ENCODE measurements at places on chromosomes 2 and 18.

DNA sequence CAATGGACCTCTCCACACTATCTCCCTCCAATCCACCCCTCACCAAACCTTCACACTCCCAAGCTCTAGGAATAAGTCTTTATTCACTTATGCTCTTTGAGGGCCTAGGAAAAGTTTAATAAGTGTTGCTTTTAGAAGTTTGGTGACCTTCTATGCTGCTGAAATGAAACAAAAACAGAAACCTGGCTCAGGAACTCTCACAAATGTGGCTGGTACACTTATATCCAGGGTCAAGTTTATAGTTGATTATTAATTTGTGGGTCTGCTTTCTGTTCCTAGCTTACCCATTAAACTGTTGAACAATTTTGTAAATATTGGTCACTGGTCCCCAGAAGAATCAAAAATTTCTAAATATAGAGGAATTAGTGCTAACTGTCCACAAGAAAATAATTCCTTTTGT lies 14.2 kb upstream of the ANKRD44 start:
- DNase-seq, result no peak

- DNase-seq, result no peak
Observed at GRCh38 chr2:224379986-224380385, 21.9 kb downstream of the FAM124B start.

GRCh38 chr18:23719634-23720201 lies 30.5 kb downstream of the LAMA3 start:
- DNase-seq, result no peak

- DNase-seq, result no peak
Observed at GRCh38 chr2:221197225-221197856, 374.8 kb downstream of the EPHA4 start.

- DNase-seq, result no peak
Observed at GRCh38 chr2:235852526-235852920, 315.7 kb downstream of the GBX2 start.

DNA sequence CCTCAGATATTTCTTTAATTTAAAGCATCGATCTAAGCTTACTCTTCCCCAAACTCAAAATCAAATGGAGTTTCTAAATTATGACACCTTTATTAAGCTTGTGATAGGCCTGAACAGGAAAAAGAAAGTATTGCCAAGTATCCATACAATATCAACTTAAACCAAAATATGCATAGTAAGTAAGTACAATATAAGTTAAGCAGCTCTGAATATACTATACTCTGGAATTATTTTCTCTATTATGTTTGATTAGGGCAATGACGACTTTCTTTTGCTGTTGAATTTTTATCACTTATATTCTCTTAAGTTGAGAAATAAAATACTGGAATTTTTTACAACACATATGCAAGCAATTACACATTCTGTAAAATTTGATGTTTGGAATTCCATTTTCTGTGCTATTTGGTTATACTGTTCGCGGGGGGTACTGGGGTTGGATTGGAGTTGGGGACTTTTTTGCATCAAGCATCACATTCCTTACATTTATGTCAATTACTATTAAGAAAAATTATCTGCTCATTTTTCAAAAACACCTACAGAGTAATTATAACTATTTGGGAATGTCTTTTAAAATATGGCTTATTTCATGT lies 2.2 kb downstream of the COL5A2 start:
- DNase-seq, result no peak

- DNase-seq, result no peak
Observed at GRCh38 chr2:163389838-163390237, 346.0 kb downstream of the FIGN start.

GRCh38 chr2:157254041-157254440 lies 3.5 kb upstream of the GALNT5 start:
- DNase-seq, result no peak

GRCh38 chr18:27400001-27400400 lies 214.9 kb upstream of the CHST9 start:
- DNase-seq, result no peak

DNA sequence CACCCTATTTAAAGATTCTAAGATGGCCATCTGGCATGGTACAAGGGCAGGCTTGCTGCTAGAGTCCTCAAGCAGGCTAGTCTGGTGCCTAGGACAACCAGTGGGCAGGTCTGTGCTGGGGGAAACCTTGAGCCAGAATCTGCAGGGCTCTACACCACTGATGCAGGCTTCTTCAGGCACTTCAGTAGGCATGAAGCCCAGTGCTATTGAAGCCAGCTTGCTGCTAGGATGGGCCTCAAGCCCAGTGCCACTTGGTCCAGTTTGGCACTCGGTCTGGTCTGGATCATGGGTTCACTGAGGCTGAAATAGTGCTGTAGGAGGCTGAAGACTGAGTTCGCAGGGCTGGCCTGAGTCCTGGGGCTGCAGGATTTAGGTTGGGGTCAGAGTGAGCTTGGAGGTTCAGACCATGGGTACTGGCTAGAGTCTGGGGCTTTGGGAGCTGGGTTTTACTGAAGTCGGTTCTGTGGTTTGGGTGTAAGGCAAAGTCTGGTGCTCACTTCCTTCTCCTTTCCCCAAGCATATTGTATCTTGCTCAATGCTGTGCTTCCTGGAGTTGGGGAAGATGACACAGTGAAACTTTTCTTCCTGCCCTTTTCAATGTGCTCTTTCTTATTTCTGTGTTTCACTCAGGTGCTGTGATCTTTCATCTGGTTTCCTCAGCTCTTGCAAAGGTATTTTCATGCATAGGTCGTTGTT lies 41.2 kb downstream of the SP100 start:
- DNase-seq, result peak; percentile 28

GRCh38 chr2:198054299-198054698 lies 249.9 kb downstream of the PLCL1 start:
- DNase-seq, result no peak

DNA sequence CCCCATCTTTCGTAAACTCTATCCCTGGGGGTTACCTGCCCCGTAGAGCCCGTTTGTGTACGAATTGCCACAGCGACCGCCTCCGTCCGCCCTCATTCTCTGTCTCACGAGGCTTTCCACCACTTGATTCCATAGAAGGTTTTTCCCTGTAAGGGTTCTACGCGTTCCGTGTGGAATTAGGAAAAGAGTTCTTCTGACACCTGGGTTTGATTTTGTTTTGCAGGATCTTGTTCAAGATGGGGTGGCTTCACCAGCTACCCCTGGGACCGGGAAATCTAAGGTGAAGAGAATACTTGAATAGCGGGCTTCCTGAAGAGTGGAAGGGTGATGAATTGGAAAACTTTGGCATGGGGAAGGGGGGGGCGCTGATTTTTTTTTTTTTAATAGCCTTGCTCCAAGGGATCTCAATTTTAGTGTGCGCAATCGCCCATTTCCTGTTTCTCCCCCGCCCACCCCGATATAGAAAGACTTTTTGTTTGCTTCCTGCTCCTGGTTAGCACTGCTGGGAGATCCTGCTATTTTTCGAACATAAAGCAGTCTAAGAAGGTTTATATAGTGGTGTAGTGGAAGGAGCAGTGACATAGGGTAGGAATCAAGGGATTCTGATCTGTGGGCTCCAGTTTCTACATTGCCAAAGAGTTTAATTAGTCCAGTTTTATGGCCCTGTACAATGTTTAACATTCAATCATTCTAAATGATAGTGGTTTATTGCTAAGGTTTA lies 564 bp downstream of the GCC2 start:
- no peak for DNase-seq

- DNase-seq, result peak; percentile 26
Observed at GRCh38 chr18:70288851-70289328, at the start of gene SOCS6. SOCS6 (plus strand) TSS chr18:70289045; CDS start chr18:70324669, 35,624 bp downstream.

GRCh38 chr18:4405965-4406364 lies 49.1 kb downstream of the DLGAP1 start:
- no peak for DNase-seq

DNA sequence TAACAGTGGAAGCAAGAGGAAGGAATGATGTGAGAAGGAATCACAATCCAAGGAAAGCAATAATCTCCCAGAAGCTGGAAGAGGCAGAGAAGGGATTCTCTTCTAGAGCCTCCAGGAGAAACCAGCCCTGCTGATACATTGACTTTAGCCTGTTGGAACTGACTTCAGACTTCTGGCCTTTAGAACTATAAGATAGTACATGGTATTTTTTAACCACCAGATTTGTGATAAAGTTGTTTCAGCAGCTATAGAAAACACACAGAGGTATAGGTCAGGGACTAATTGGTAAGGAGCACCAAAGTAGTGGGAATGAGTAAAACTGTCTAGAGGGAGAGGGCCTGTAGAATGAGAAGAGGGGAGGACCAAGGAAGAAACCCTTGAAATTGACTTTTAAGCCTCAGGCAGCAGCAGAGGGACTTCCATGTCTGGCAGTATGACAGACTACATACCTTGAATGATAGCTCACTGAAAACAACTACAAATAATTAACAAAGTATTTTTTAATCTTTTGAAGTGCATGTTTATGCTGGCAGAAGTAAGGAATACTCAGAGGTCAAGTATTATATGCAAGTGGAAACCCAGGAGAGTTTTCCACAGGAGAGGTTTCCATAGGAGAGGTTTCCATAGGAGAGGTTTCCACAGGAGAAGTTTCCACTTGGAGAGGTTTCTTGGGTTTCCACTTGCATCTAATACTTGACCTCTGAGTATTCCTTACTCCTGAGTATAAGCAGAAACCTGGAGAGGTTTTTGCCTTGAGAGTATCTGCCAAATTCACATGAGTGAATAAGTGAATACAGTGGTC lies 33.8 kb upstream of the TMEM17 start:
- no peak for DNase-seq

GRCh38 chr18:72868585-72869225 lies 918 bp upstream of the NETO1 start:
- DNase-seq, result no peak

DNA sequence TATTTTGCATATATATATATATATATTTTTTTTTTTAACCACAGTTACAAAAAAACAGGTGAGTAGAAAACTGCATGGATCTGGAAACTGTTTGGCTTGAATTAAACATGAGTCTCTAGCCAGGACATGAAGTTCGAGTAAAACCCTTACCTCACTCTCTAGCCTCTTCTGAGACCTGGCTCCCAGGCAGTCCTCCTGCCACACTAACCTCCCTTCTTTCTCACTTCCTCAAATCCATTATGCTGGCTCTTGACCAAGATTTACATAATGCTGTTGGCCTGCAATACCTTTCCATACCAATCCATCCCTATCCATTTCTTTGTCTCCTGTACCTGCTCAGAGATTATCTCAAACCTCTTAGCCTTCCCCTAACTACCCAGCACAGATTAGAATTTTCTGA lies 34.0 kb downstream of the PIGN start:
- no peak for DNase-seq

DNA sequence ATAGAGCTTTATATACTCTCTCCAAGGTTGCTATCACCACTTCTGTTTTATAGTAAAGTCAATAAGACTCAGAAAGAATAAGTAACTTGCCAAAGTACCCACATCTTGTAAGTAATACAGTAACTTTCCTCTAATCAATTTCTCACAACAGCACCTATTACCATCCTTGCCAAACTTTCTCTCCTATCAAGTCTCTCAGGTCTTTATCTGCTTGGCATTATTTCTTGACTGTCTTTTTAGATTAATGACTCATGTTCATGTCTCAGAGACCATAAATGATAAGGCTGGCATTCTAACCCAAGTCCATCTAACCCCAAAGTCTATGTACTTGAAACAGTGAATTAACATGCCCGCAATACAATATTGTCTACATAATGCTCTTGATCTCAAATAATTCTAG lies 618.0 kb upstream of the ZEB2 start:
- DNase-seq, result no peak

DNA sequence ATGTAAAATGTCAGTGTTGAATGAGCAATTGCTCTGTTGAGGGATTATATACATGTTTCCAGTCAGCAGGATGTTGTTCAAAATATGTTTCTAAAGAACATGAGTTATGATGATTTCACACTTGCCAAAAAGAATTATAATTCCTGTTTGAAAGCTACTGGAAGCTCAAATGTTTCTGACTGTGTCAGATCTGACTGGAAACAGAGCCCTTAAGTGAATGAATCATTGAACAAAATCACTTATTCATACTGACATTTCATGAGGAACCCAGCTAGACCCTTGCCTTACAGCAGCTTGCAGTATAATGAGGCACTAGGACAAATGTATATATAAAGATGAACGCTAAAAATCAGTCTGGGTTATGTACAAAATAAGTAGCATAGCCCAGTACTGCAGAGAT lies 35.4 kb upstream of the ITGAV start:
- DNase-seq, result no peak

GRCh38 chr18:47815486-47816270 lies 114.8 kb downstream of the SMAD2 start:
- no peak for DNase-seq
